ENCODE measurements at places on chromosomes 1 and 21.
A peak's percentile ranks its signal among the peaks of the same experiment; 100 is the strongest.

DNA sequence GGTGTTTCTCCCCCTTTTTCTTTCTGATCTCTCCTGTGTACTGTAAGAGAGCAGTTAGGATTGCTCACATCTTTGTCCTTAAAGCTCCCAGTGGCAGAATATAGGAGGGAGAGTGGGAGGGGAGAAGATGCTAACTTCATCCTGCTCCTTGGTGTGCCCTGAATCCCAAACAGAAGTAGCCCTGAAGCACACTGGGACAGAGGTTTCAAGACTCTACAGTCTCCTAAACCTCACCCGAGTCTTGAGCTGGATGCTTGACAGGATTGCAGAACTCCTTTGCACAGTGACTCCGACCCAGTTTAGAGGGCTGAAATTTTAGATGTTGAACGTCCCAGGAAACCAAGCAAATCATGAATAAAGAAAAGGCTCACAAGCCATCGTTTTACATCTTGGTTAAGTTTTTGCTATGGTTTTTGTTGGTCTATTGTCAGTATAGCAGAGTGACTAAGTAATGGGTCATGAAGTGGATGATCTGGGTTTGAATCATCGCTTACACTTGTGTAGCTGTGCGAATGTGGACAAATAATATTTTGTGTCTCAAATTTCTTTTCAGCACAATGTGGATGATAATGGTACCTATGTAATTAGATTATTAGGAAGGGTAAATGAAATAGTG, 37.5 kb downstream of the XCL2 start:
- DNase-seq, result no peak

GRCh38 chr21:35616090-35616489, 444.2 kb downstream of the SETD4 start:
- DNase-seq, result peak; percentile 83

DNA sequence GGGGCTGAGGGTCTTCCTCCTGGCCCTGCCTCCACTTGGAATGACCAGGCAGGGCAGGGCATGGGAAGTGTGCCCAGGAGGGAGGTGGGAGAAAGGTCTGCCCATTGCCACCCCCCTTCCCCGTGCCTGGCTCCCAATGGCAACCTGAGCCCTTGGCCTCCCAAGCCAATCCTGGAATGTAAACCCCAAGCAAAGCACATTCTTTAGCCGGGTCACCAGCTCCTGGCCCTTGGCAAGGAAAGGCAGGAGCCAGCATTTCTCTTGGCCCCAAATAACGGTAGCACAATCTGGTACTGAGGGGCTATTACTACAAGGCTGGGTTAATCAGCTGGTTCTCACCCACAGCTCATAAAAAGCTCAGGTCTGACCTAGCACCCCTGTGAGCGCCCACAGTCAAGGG, 6.9 kb upstream of the NUAK2 start:
- DNase-seq, result no peak

DNA sequence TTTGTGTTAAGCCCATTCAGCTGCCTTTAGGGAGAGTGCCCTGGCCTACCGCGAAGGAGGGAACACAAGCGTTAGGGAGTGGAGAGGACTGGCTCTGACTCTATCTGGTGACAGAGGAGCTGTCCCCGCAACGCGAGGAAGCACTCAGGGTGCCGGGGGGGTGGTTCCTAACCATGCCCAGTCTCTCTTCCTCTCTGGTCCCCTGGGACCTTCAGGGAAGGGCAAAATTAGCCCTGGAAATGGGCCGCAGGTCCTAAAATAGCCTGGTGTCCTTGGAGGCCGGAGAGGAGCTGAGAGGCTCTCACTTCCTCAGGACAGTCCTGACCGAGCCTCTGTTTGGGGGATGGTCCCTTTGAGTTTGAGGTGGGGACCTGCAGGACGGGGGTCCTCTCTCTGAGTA, 5.8 kb downstream of the SLC45A1 start:
- DNase-seq, result peak; percentile 38

GRCh38 chr1:230826166-230826875, 42.0 kb downstream of the C1orf198 start:
- peak; percentile 46 for DNase-seq

GRCh38 chr1:15426492-15427279, 11.6 kb upstream of the CTRC start:
- DNase-seq, result peak; percentile 46

- DNase-seq, result no peak
Measured at GRCh38 chr1:174818951-174819350, 180.8 kb upstream of the CACYBP start.

GRCh38 chr1:230900984-230901383, 32.7 kb upstream of the C1orf198 start:
- DNase-seq, result no peak

DNA sequence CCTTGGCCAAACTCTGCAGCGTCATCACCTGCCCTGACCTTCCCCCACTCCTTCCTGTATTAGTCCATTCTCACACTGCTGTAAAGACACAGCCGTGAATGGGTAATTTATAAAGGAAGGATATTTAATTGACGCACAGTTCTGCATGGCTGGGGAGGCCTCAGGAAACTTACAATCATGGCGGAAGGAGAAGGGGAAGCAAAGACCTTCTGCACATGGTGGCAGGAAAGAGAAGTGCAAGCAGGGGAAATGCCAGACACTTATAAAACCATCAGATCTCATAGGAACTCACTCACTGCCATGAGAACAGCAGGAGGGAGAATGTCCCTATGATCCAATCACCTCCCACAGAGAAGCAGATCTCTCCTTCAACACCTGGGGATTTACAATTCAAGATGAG, 408.5 kb downstream of the PTPRU start:
- no peak for DNase-seq

DNA sequence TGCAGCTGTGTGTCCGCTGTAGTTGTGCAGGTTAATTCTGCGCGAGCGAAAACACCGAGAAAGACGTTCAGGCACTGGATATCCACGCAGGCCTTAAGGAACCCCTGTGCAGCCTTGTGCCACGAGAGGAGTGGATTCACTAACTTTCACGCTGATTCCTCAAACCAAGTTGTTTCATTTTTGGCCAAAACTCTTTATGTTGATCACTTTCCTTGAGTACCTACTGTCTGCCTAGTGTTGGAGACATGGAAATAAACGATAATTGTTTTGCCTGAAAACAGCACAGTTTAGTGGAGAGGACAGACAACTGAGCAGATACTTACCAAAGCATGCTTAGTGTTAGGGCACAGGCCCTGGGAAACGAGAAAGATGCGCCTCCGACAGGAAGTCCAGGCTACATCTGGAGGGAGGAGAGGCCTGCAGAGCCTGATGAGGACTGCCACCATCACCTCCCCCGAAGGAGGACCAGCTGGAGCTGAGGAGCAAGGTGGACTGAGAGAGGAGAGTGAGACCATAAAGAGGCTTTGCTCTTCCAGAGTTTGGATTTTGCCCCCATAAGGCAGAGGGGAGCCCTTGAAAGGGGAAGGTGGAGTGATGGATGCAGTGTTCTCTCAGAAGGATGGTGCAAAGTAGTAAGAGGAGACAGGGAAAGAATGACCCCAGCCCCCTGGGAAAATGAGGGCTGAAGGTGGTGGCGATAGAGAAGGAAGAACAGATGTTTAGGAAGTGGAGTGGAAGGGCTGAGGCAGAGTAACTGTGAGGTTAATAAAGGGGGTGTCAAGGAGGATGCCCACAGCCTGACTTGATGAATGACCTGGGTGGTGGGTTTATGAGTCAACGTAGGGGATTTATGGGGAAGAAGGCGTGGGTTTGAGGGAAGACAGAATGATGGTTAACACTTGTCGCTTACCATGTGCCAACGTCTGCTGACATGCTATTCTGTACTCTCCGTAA, 956 bp upstream of the SCAF4 start:
- DNase-seq, result peak; percentile 26

All from cardiac fibroblast (primary cell).